ENCODE measurements at places on chromosomes 6 and 20.
A peak's percentile ranks its signal among the peaks of the same experiment; 100 is the strongest.

- no peak for DNase-seq
Measured at GRCh38 chr6:19032591-19033295, 645.6 kb downstream of the RNF144B start.

DNA sequence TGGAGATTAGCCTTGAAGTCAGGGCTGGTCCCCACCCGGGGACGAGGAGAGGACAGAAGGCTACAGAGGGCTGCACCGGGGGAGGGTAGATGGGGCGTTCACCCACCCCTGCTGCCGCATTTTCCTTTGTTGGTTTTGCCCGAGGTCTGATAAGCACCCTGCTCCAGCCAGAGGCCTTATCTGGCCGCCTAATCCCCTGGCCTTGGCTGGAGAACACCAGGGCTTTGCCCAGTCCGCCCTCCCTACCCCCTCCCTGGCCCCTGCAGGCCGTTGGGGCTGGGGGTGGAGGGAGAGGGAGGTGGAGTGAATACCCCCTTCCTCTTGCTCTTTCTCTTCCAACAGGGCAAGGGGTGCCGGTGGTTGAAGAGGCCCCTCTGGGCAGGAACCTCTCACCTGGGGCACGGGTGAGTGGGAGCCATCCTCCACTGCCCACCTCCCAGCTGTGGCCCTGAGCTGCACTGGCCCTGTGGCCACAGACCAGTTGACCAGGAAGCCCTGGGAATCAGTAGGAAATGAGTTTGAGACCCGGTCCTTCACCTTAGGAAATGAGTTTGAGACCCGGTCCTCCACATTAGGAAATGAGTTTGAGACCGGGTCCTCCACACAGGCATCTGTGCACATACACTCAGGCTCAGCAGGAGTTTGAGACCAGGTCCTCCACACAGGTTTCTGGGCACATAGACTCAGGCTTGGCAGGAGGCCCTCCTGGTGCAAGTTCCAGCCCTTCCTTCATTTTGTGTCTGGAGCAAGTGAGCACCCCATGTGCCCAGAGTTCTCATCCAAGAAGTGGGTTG, 12.0 kb upstream of the GATA5 start:
- no peak for DNase-seq

DNA sequence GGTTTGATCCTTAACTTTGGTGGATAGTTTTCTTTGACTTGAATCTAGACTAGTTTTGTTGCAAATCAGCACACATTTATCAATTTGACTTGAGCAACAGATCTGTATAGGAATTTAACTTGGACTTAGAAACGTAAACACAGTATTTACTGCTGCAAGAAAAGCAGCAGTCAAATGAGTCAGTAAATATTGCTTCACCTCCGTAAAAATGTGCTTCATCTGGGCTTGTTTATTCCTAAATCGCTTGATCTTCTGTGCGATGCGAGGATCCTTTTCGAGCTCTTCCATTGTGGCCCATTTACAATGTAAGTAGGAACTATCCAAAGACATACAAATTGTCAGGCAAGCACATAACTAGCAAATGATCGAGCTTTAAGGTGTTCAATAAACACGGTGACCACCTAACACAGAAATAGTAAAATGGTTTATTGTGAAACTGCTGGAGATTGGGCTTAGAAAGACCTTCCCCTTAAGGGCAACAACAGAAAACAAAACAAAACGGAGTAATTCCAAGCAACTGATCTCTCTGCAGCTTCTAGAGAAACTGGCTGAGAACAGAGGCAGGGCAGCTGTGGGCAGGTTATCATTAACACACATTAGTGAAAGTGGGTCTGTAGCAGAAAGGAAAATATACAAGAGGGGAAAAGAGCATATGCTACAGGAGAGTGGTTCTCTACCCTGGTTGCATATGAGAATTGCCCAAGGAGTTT, 120.8 kb downstream of the CHD6 start:
- DNase-seq = no peak

DNA sequence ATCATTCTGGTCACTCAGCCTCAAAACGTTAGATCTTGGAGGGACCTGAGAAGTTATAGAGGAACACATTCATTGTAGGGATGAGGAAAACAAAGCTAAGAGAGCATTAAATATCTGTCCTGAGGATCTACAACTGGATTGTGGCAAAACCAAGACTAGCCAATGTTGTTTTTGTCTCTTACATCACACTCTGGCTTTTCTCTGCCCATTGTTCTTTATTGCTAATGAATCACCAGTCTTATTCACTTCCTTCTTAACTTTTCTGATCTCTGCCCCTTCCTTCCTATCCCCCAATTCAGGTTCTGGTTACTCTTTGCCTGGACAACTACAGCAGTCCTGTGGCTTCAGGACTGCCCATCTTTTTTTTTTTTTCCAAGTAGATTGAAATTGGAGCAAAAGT, 57.0 kb upstream of the PREP start:
- peak; percentile 40 for DNase-seq

- DNase-seq = no peak
Measured at GRCh38 chr6:90466154-90466940, 120.5 kb downstream of the MAP3K7 start.

All from suppressor macrophage treated with lipopolysaccharide for 4 hours (primary cell).